ENCODE measurements at places on chromosomes 1 and 21. TPM values are rescaled to one million over a fixed set of nuclear protein-coding genes. Genes with fewer than 3 reads are reported as not detected.

ASPM gene
- total RNA-seq, result 18.3 TPM

PPM1J gene
- total RNA-seq, result 0.33 TPM

ADORA3 gene
- total RNA-seq, result 0.39 TPM

ASTN1 gene
- not detected for total RNA-seq

LCE1B gene
- not detected for total RNA-seq

PRELP gene
- not detected for total RNA-seq

FTCD gene
- not detected for total RNA-seq

FCGR3A gene
- 0.58 TPM for total RNA-seq

DNA sequence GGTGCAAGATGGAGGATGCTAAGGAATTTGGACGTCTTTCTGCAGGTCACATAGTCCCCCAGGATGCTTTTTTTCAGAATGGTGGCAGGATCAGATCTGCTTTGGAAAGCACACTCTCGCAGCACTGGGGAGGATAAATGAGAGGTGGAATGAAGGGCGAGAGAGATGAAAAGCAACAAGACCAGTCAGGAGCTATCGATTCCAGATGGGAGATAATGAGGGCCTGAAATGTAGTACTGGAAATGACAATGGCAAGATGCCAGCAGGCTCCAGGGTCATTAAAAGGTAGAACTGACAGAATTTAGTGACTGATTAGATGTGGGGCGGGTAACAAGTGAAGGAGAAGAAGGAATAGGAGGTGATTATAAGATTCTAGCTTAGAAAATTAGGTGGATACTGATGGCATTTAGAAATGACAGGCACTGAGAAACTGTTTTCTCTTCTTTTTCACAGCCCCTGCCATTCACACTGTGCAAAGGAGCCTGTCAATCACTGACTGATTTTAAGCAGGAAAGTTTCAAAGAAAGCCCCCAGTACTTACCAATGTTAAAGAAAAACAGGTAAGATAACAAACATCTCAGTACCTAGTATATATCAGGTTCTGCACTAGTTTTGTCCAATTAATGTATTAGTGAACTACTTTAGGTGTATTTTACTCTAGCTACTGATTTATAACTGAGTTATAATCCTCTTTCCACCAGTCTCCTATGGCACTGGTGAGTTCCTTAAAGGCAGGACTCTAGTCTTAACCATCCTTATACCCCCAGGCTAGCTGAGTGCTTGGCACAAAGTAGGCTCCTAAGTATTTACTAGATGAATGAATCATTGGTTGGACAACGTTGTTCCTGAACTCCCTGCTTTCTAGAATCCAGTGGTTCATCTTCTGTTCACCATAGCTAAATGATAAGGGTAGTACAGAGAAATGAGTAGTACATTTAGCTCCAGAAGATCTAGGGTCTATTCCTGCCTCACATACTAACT lies 9.2 kb downstream of the PIGM start:
- H3K27ac ChIP-seq, result no peak overlapping the region
- no peak overlapping the region for H3K4me3 ChIP-seq
- DNase-seq, result no peak

- no peaks in the 10 kb centered on the region for H3K27me3 ChIP-seq
- no peaks in the 10 kb centered on the region for H3K36me3 ChIP-seq
- DNase-seq, result no peak
- H3K4me3 ChIP-seq, result no peak overlapping the region
- no peak overlapping the region for H3K27ac ChIP-seq
Measured at GRCh38 chr1:74683656-74684055, 10.1 kb upstream of the ERICH3 start.

- H3K4me3 ChIP-seq, result no peak overlapping the region
- no peaks in the 10 kb centered on the region for H3K36me3 ChIP-seq
- H3K27ac ChIP-seq, result no peak overlapping the region
- DNase-seq, result peak; percentile 24
Measured at GRCh38 chr1:192506741-192507155, 68.8 kb upstream of the RGS1 start.

DNA sequence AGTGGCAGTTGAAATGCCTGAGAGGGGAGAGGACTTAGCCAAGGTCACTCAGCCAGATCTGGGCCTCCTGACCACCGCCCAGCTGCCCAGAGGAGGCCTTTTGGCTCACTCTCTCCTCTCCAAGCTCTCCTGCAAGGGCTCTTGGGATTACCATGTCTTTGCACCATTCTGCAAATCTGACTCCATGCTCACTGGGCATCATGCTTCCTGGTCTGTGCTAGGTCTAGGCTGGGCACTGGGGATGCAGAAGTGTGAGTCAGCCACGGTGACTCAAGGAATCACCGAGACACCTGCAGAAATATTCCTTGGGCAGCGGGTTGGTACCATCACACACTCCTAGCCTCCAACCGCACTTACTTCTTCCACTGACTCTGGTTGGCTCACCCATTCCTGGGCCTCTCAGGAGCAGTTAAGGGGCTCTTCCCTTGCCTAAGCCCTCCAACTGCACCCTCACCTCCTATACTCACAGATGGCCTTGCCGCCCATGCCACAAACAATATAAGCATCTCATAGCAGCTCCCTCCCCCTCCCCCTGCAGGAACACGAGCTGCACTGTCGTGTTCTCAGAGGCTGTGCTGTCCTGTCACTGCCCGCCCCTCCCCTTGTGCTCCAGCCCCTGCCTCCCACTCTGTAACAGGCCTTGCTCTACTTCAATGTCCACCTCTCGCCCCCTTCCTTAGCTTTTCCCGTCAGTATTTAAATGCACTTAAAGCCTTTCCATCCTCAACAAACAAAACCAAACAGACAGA lies 34.8 kb downstream of the CDCP2 start:
- H3K4me3 ChIP-seq, result no peak overlapping the region
- no peak overlapping the region for H3K27ac ChIP-seq
- H3K27me3 ChIP-seq, result no peaks in the 10 kb centered on the region
- H3K4me1 ChIP-seq, result no peaks in the 10 kb centered on the region

DNA sequence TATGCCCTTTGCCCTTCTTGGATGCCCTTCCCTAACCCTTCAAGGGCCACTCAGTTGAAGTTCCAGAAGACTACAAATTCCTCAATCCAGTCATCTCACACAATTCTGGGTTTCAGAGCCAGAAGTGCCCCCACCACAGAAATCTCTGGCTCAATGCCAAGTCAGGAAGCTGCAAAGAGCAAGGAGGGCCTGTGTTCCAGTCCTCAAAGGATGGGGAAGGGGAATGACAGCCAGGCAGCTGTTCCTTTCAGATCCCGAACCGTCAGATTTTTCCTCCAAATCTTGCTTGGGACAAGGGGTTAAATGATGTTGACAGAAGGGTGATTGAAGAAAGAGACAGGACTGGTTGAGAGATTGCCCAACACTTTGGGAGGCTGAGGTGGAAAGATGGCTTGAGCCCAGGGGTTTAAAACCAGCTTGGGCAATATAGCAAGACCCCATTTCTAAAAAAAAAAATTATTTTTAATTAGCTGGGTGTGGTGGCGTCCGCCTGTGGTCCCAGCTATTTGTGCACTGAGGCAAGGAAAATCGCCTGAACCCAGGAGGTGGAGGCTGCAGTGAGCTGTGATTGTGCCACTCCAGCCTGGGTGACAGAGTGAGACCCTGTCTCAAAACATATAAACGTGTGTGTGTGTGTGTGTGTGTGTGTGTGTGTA lies 716 bp upstream of the HPDL start:
- peaks cover 4% of the 10 kb centered on the region for H3K36me3 ChIP-seq
- peaks cover 11% of the 10 kb centered on the region for H3K4me1 ChIP-seq
- no peak overlapping the region for H3K4me3 ChIP-seq
- H3K27me3 ChIP-seq, result no peaks in the 10 kb centered on the region
- no peak for DNase-seq

GRCh38 chr1:151405187-151405951 lies 6.0 kb downstream of the PSMB4 start:
- peaks cover 61% of the 10 kb centered on the region for H3K36me3 ChIP-seq
- H3K4me1 ChIP-seq, result peaks cover 11% of the 10 kb centered on the region

GRCh38 chr1:6248161-6248776 lies 4.3 kb downstream of the HES3 start:
- H3K4me3 ChIP-seq, result no peak overlapping the region
- H3K36me3 ChIP-seq, result no peaks in the 10 kb centered on the region
- H3K27me3 ChIP-seq, result peaks cover 44% of the 10 kb centered on the region
- no peak for DNase-seq
- H3K27ac ChIP-seq, result no peak overlapping the region

DNA sequence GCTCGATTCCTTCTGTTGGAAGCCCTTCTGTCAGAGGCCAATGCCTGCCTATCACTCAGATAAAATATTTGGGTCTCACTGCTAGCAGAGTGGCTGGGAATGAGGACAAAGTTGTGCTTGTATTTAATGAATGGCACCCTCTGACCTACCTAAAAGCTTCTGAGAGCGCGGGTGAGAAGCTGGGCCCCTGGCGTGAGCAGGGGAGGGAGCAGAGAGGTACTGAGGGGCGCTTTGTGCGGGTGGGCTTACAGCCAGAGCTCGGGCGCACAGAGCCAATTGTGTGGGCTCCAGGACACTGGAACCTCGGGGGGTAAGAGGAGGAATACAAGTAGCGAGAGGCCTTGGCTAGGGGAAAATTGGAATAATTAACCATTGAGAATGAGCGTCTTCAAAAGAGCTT lies 32.3 kb downstream of the PCAT6 start:
- H3K27me3 ChIP-seq, result no peaks in the 10 kb centered on the region
- DNase-seq, result no peak
- H3K27ac ChIP-seq, result no peak overlapping the region
- H3K4me1 ChIP-seq, result no peaks in the 10 kb centered on the region

- H3K27ac ChIP-seq, result no peak overlapping the region
- H3K4me3 ChIP-seq, result no peak overlapping the region
Measured at GRCh38 chr1:207891148-207891547, 19.8 kb downstream of the CD34 start.

DNA sequence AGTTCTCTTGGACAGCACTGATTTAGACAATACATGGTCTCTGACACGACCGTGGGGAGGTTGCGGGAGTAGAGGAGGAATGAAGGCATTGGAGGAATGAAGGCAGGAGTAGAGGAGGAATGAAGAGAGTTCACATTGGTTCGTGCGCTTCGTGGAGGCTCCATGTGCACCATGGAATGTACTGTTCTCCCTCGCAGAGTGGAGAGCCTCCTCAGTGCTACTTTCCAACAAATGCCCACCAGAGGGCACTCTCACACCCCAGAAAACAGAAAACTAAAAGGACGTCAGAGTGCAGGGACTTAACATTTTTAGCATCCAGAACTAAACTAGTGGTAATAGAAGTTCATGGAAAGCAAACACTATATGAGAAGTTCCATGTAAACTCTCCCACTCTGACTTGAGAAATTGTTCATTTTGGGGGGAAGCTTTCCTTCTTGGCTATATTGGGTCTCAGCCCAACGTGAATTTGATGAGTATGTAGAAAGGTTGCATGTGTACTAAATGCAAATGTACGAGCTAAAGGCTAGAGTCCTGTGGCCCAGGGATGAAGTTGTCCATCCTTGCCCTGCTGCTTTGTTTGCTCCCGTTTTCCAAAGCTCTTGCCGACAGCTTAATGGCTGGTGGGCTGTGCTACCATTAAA lies 211.6 kb downstream of the LMX1A start:
- H3K4me3 ChIP-seq, result no peak overlapping the region
- no peaks in the 10 kb centered on the region for H3K27me3 ChIP-seq
- no peak for DNase-seq
- H3K27ac ChIP-seq, result no peak overlapping the region
- H3K4me1 ChIP-seq, result no peaks in the 10 kb centered on the region

- peaks cover 17% of the 10 kb centered on the region for H3K4me1 ChIP-seq
- no peaks in the 10 kb centered on the region for H3K36me3 ChIP-seq
- no peak overlapping the region for H3K4me3 ChIP-seq
- DNase-seq, result no peak
- H3K27me3 ChIP-seq, result no peaks in the 10 kb centered on the region
Measured at GRCh38 chr1:201501812-201502510, 5.0 kb downstream of the CSRP1 start.

DNA sequence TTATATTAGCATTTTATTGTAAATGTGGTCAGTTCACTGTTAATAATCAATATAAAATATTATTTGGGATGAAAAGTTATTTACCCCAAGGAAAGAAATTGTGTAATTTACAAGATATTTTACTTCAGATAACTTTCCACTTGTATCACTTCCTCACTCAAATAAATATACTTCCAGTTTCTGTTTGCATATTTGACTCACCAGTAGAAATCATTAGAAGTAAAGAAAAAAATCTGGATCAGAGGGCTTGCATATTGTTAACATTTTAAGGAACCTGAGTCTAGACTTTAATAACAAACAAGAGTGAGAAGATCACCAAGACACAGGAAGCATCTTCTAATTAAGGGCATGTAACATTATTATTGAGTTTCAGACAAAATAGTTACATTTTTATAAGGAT lies 347 bp upstream of the KRTAP20-4 start:
- no peaks in the 10 kb centered on the region for H3K27me3 ChIP-seq
- H3K27ac ChIP-seq, result no peak overlapping the region
- DNase-seq, result no peak
- H3K4me3 ChIP-seq, result no peak overlapping the region

GRCh38 chr1:220251272-220251671 lies 21.0 kb downstream of the RAB3GAP2 start:
- H3K4me3 ChIP-seq, result no peak overlapping the region
- DNase-seq, result no peak
- H3K4me1 ChIP-seq, result no peaks in the 10 kb centered on the region
- H3K36me3 ChIP-seq, result peaks cover 11% of the 10 kb centered on the region
- no peak overlapping the region for H3K27ac ChIP-seq
- H3K27me3 ChIP-seq, result no peaks in the 10 kb centered on the region

DNA sequence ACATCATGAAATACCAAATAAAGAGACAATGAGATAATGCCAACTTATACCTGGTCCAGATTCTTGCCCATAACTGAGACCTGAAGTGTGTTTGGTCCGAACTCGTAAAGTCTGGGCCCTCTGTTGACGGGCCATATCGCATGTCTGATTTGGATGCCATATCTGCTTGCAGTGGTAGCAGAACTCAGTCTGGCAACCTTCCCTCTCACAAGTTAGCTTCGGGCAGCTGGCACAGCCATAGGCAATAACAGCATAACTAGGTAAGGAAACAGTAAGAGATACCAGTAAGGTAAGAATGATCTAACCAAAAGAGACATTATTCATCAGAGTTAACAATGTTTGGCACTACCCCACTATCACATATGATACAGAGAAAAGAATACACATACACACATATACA lies 15.1 kb downstream of the RNF19B start:
- no peak for DNase-seq
- H3K4me3 ChIP-seq, result no peak overlapping the region
- peaks cover 19% of the 10 kb centered on the region for H3K36me3 ChIP-seq
- H3K27ac ChIP-seq, result no peak overlapping the region
- no peaks in the 10 kb centered on the region for H3K27me3 ChIP-seq

- DNase-seq, result no peak
- H3K4me1 ChIP-seq, result no peaks in the 10 kb centered on the region
- H3K27me3 ChIP-seq, result no peaks in the 10 kb centered on the region
- no peak overlapping the region for H3K4me3 ChIP-seq
Measured at GRCh38 chr1:2330035-2330434, 61.3 kb downstream of the MORN1 start.

GRCh38 chr1:113941245-113941559 lies 12.1 kb downstream of the HIPK1 start:
- H3K4me1 ChIP-seq, result peaks cover 83% of the 10 kb centered on the region
- peak overlapping the region; percentile 4 for H3K4me3 ChIP-seq
- no peak for DNase-seq

- H3K4me1 ChIP-seq, result no peaks in the 10 kb centered on the region
- no peak overlapping the region for H3K27ac ChIP-seq
- no peaks in the 10 kb centered on the region for H3K27me3 ChIP-seq
- no peaks in the 10 kb centered on the region for H3K36me3 ChIP-seq
- no peak for DNase-seq
- no peak overlapping the region for H3K4me3 ChIP-seq
Measured at GRCh38 chr21:46141767-46142581, 13.4 kb downstream of the FTCD start.

Measured in CD8-positive, alpha-beta memory T cell (primary cell).